ENCODE measurements at places on chromosomes 11 and 22. TPM values are rescaled to one million over a fixed set of nuclear protein-coding genes. Genes with fewer than 3 reads are reported as not detected.
A peak's percentile ranks its signal among the peaks of the same experiment; 100 is the strongest.

C22orf23 gene
- polyA plus RNA-seq: 0.73 TPM

KRTAP5-9 gene
- 0.45 TPM for polyA plus RNA-seq

DNA sequence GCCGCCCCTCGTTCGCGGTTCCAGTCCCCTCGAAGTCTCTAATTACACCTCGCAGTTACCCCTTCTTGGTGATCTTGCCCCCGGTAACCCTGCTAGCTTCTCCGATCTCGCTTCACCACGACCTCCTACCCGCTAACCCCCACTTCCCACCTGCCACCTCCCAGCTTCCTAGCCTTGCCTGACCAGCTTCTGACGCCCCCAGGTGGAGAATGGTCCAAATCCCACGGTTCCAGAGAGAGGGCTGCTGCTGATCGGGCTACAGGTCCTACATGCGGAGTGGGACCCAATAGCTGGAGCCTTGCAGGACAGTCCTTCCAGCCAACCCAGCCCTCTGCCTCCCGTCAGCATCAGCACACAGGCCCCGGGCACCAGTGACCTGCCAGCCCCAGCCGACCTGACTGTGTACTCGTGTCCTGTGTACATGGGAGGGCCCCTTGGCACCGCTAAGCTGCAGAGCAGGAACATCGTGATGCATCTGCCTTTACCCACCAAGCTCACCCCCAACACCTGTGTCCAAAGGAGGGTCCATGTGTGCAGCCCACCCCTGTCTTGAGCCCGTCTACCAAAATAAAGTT is 31.9 kb downstream of the RRP8 start:
- DNase-seq: no peak

RIC3 gene
- 9.0 TPM for polyA plus RNA-seq

DNA sequence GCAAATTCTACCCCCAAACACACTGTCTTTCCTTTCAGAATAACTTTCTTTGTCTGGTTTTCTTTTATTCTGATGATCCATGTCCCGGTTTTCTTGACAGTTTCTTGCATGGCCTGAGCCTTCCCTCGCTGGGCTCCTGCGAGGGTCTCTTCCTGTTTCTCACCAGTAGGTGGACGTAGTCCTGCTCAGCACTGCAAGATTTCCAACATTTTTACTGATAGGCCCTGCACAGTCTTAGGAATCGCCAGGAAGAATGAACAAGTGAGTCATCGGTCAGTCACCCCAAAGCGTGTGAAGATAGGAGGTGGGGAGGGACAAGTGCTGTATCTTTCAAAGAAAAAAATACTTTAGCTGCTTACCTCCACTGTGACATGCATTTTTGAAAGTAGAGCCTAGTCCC is 16.9 kb upstream of the KIRREL3 start:
- DNase-seq: peak; percentile 21

ATP5MG gene
- polyA plus RNA-seq: 285 TPM

SMIM35 gene
- polyA plus RNA-seq: 0.46 TPM

All from large intestine (tissue), 12 donors.